ENCODE measurements at places on chromosomes 1 and 21.

- DNase-seq: no peak
Measured at GRCh38 chr21:42028766-42029425, 18.7 kb upstream of the ZBTB21 start.

DNA sequence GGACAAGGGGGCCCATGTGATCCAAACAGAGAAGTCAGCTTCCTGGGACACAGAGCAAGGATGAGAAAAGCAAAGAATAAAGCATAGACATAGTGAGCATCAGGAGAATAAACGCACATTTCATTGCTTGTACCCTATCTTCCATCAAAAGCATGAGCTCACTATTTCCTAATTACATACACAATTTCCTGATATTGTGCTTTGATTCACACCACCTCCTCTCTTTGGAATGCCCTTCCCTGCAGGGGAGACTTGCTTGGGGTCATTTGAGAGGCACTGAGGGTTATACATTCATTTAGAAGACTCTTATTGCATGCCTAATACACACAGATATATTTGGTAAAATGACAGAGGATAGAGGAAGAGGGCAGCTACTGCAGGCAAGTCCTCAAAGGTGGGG lies 185.4 kb downstream of the SEC16B start:
- DNase-seq: no peak

- no peak for DNase-seq
Measured at GRCh38 chr21:34700605-34701004, 31.8 kb downstream of the CLIC6 start.

DNA sequence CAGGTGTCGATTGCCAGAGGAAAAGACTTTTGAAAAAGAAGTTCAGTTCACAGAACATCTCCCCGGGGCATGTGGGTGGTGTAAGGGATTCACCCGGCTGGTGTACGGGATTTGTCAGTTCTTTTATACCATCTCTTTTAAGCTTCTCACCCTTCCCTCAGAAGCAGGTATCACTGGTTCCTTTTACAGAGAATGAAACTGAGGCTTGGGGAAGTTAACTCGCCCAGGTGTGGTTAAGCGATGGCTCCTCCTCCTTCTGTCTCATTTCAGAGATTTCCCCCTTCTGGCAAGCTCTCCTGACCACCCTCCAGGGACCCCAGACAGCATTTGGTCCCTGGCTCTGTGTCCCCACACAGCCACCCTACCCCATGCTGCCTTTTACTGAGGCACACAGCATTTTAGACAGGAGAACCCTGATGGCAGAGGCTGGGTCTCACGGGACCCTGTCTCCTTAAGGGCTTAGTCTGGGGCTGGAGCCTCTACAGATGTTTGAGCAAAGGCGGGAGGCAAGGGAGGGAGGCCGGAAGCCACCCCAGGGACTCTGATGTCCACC lies 2.8 kb upstream of the ECE1 start:
- DNase-seq: no peak

GRCh38 chr1:150775276-150775675 lies 9.7 kb upstream of the CTSS start:
- no peak for DNase-seq
